B cell (primary cell): ENCODE measurements at places on chromosomes 12 and 14. TPM values are rescaled to one million over a fixed set of nuclear protein-coding genes. Genes with fewer than 3 reads are reported as not detected.

GRCh38 chr12:13163868-13164635 lies 32.5 kb upstream of the EMP1 start:
- peaks cover 10% of the 10 kb centered on the region for H3K4me1 ChIP-seq
- H3K27me3 ChIP-seq: no peaks in the 10 kb centered on the region
- no peak for DNase-seq
- H3K27ac ChIP-seq: no peak overlapping the region

DNA sequence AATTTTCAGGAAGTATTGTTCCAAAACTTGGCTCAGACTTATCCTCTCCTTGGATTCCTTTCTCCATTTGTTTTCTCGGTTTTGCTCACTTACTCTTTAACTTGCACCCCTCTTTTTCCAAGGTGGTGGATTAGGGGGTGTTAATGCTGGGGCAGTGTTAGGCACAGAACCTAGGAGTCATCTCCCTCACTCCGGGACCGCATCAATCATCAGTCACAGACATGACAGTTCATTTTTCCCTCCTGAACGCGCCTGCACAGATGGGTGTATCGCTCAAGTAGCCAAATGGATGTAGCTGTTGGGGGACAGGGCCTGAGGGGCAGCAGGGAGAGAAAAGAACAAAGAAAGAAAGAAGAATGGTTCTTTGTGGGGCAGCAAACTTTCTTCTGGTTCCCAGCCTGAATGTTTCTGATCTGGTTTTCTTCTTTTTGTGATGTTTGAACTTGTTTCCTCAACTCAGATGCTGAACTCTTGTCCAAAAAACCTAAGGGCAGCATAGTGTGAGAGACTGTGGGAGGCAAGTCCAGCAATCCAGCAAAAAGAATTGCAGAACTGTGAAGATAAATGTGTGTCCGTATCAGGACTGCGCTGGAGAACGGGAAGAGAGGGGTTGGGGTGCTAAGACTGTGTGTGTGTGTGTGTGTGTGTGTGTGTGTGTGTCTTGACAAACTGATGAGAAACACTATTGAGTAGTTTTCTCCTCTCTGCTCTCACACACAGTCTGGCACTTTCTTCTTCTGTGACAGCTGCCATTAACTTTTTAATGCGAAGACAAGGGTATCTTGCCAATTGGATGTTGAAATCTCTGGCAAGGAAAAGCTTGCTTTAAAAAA lies 131.1 kb downstream of the FBXL14 start:
- no peak overlapping the region for H3K4me3 ChIP-seq
- no peak for DNase-seq
- H3K27ac ChIP-seq: no peak overlapping the region
- no peaks in the 10 kb centered on the region for H3K27me3 ChIP-seq
- H3K4me1 ChIP-seq: no peaks in the 10 kb centered on the region

DNA sequence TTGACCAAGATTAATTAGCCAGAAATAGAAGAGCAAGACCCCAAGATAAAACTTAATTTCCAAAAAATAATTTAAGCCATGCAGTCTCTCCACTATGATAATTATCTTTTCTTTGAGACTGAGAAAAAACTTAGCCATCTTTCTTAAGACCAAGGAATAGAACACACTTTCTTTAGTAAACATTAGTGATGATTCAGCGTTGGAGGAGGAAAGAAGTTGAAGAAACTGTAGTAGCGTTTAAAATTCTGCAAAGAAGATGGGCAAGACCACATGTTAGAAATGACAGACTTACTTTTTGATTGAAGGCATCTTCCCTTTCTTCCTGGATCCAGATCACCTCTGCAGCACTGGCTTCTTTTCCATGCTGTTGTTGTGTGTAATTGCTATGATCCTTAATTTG lies 124.8 kb upstream of the RASSF8 start:
- no peaks in the 10 kb centered on the region for H3K27me3 ChIP-seq
- no peak overlapping the region for H3K27ac ChIP-seq
- no peaks in the 10 kb centered on the region for H3K4me1 ChIP-seq
- no peak for DNase-seq
- H3K4me3 ChIP-seq: no peak overlapping the region
- no peaks in the 10 kb centered on the region for H3K36me3 ChIP-seq

DNA sequence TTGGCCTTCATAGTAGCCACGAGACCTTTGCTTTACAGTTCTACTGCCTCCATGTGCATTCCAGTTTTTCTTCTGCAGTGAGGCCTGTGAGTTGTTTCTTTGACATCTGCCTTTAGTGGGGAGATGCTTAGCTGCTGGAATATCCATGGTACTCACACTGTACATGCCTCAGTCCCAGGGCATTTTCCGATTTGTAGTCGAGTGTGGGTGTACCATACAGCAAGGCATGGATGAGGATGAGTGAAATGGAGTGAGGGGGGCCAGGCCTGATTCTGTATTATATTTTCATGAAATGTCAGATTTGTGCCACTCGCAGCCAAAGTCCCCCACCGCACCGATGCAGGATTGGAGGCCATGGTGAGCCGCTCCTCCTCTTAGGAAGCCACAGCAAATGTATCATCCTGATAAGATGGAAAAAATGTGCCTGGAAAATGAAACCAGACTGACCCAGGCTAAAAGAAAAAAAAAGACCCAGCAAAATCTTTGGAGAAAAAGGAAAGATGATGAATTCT lies 173.0 kb downstream of the ADGRD1 start:
- peaks cover under 1% of the 10 kb centered on the region for H3K27me3 ChIP-seq
- H3K4me1 ChIP-seq: no peaks in the 10 kb centered on the region
- DNase-seq: no peak
- H3K27ac ChIP-seq: no peak overlapping the region

Gene WBP11
- total RNA-seq: 77.3 and 84.7 TPM in 2 replicates

GRCh38 chr14:72013721-72014345 lies 81.6 kb downstream of the RGS6 start:
- H3K4me3 ChIP-seq: no peak overlapping the region
- no peak for DNase-seq
- H3K4me1 ChIP-seq: no peaks in the 10 kb centered on the region
- H3K36me3 ChIP-seq: no peaks in the 10 kb centered on the region
- no peak overlapping the region for H3K27ac ChIP-seq
- no peaks in the 10 kb centered on the region for H3K27me3 ChIP-seq

GRCh38 chr12:110885152-110885840 lies 35.1 kb downstream of the MYL2 start:
- H3K27me3 ChIP-seq: no peaks in the 10 kb centered on the region
- no peak overlapping the region for H3K27ac ChIP-seq
- no peak for DNase-seq
- H3K4me1 ChIP-seq: no peaks in the 10 kb centered on the region

GRCh38 chr12:2194060-2194459 lies 141.3 kb downstream of the CACNA1C start:
- no peak overlapping the region for H3K4me3 ChIP-seq
- no peak overlapping the region for H3K27ac ChIP-seq
- no peaks in the 10 kb centered on the region for H3K36me3 ChIP-seq
- no peaks in the 10 kb centered on the region for H3K4me1 ChIP-seq
- DNase-seq: no peak

GRCh38 chr14:77605392-77605972 lies 11.0 kb downstream of the SPTLC2 start:
- DNase-seq: no peak
- H3K27ac ChIP-seq: peak overlapping the region; percentile 29
- H3K4me1 ChIP-seq: peaks cover 48% of the 10 kb centered on the region
- H3K27me3 ChIP-seq: no peaks in the 10 kb centered on the region
- no peak overlapping the region for H3K4me3 ChIP-seq

Gene RHEBL1
- total RNA-seq: 3.0 TPM in 2 replicates

DNA sequence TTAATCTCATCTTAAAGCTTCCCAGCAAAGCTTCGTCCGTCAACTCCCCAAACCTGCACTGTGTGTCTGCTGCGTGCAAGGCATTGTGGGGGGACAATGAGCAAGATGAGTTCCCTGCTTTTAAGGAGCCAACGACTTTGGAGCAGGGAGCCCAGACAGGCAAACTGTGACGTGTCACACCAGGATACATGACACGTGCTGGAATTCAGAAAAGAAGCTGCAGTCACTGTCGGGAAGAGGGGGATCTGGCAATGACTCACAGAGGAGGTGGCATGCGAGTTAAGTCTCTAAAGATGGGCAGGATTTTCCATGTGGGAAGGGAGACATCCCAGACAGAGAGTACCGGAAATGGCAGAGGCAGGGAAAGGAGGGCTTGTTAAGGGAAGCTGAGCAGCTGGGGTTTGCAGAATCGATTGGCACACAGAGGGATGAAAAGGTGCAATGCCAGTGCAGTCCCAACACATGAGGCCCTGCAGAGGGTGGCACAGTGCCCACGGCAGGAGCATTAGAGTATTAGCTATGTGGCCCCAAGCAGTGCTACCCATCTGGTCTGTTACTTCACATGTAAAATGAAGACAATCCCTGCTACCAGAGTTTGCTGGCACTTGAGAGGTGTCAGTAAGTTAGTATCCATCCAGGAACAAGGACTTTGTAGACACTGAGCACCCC lies 52.9 kb downstream of the SETD3 start:
- H3K4me3 ChIP-seq: no peak overlapping the region
- no peak overlapping the region for H3K27ac ChIP-seq
- peaks cover 16% of the 10 kb centered on the region for H3K4me1 ChIP-seq
- no peaks in the 10 kb centered on the region for H3K27me3 ChIP-seq
- peaks cover 19% of the 10 kb centered on the region for H3K36me3 ChIP-seq

Gene L3HYPDH
- 67.3 and 74.5 TPM in 2 replicates for total RNA-seq
